Skeletal muscle tissue (tissue), 5 donors: ENCODE measurements at places on chromosomes 11 and 22. TPM values are rescaled to one million over a fixed set of nuclear protein-coding genes. Genes with fewer than 3 reads are reported as not detected.

LUZP2 gene
- total RNA-seq = 2.1 TPM

ART5 gene
- total RNA-seq = 0.52 TPM

C22orf23 gene
- total RNA-seq = 0.52 TPM

OR2D2 gene
- not detected for total RNA-seq

NOX4 gene
- 5.2 TPM for total RNA-seq

NXPE1 gene
- not detected for total RNA-seq

KRTAP5-10 gene
- not detected for total RNA-seq

TSGA10IP gene
- not detected for total RNA-seq

OR8A1 gene
- total RNA-seq = not detected

SPDYC gene
- not detected for total RNA-seq

ELFN2 gene
- total RNA-seq = under 0.01 TPM

PRSS23 gene
- 18.3 TPM for total RNA-seq

MAPK8IP1 gene
- 18.8 TPM for total RNA-seq

MISFA gene
- not detected for total RNA-seq

IZUMO1R gene
- total RNA-seq = not detected

PGR gene
- total RNA-seq = not detected

RRM1 gene
- 58.5 TPM for total RNA-seq

MYO7A gene
- 6.3 TPM for total RNA-seq

SSH3 gene
- 6.8 TPM for total RNA-seq

CHRNA10 gene
- 0.52 TPM for total RNA-seq

TNKS1BP1 gene
- total RNA-seq = 65.2 TPM

SLC17A6 gene
- not detected for total RNA-seq
